ENCODE measurements at places on chromosomes 1 and 21.

DNA sequence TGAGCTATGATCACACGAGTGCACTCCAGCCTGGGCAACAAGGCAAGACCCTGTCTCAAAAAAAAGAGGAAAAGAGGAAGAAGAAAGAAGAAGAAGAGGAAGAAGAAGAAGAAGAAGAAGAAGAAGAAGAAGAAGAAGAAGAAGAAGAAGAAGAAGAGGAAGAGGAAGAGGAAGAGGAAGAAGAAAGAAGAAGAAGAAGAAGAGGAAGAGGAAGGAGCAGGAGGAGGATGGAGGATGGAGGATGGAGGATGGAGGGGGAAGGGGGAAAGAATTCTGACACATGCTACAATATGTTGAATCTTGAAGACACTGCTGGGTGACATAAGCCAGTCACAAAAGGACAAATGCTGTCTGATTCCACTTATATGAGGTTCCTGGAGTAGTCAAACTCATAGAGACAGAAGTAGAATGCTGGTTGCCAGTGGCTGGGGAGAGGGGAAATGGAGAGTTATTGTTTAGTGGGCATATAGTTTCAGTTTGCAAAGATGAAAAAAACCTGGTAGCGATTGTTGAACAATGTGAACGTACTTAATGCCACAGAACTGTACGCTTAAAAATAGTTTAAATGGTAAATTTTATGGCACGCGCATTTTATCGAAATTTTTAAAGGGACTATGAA, 47.3 kb upstream of the COA6 start:
- no peak for DNase-seq

GRCh38 chr1:63710761-63711380, 62.9 kb upstream of the ROR1 start:
- DNase-seq: no peak

DNA sequence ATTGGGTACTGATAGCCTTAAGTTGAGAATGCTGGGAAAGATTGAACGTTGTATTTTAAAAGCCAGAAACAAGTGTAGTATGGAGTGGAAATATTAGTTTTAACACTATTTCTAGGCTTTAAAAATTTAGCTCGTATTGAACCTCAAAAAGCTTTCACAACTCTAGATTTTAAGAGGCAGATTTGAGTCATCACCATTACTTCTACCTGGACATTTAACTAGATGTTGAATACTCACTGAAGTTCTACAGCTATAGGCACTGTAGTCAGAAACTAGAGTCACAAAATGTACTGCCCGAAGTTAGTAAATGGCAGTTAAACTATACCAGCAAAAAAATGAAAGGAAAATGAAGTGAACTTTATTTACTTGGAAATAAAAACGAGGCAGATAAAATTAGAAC, 96.5 kb downstream of the NEK7 start:
- no peak for DNase-seq

- DNase-seq: no peak
Measured at GRCh38 chr1:93426181-93426580, 21.7 kb upstream of the FNBP1L start.

DNA sequence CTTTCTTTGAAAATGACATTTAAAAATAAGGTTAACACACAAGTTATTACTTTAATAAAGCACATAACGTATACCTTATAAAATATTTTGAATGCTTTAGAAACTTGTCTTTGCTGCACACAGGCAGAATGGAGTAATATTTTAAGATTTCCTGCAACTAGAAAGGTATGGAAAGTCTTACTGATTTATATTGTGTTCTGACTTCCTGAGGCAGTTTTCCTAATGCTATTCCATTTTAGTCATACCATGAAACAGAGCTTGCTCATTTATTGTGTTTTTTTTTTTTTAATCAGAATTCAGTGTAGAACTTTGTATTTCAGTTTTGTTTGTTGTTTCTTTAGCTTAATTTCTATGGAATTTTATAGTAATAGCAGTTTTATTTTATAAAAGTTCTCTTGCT, 60.9 kb upstream of the S1PR1 start:
- DNase-seq: no peak

Data from spinal cord (tissue), 10 donors.